ENCODE measurements at places on chromosomes 5 and 9.

DNA sequence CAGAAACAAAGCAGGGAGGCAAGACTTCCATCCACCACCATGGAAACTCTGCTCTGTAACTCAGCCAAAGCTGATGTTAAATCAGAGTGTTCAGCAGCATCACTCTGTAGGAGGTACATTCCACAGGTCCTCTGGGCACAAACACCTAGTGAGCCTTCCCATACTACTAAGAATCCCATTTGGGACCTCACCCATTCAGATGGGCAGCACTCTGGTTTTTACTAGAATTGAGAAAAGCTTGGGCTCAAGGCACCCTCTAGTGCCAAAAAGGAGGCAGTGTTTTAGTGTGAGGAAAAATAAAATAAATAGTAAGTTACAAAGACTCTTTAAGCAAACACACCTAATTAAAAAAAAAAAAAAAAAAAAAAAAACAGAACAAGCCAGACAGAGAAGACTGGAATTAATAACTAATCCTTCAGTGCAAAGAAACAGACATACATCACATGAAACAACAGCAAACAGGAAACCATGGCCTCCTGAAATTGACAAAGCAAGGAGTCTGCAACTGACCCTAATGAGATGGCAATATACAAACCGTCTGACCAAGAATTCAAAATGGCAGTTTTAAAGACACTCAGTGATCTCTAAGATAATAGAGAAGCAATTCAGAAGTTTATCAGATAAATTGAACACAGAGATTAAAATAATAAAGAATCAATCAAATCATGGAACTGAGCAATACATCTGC, 159.5 kb downstream of the GNA14 start:
- DNase-seq, result no peak

DNA sequence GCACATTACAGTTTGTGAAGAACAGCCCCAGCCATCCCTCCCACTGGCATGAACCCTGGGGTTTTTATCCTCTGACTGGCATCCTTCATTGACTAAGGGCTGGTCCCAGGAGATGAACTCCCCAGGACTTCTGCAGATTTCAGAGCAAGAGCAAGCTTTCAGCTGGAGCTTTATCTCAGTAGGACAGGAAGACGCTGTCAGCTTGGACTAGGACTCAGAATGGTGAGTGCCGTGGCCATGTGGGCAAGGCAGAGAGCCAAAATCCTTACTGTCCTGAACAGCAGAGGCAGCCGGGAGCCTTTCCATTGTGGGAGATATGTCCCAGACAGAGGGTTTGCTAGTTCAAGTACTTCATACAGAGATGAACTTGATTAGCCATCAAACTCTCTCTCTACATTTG, 3.2 kb upstream of the ACOT12 start:
- peak; percentile 36 for DNase-seq

- peak; percentile 52 for DNase-seq
Observed at GRCh38 chr9:92561374-92562330, 25.9 kb upstream of the ECM2 start.

DNA sequence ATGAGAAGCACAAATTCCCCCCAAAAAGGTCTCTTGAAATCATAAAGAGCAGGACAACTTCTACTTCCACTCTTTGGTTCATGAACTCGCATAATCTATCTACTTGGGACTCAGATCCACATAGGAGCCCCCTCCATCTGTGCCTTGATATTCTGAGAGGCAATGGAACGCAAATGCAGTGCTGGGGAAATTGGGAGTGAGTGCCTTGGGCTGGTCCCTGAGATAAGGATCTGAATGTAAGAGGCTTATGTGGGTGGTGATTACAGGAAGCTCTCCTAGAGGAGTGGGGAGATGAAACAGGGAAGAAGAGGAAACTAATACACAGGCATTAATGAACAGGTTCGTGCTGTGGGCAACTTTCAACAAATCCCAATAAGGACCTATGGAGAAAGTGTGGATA, 285.6 kb downstream of the RASEF start:
- DNase-seq, result no peak

DNA sequence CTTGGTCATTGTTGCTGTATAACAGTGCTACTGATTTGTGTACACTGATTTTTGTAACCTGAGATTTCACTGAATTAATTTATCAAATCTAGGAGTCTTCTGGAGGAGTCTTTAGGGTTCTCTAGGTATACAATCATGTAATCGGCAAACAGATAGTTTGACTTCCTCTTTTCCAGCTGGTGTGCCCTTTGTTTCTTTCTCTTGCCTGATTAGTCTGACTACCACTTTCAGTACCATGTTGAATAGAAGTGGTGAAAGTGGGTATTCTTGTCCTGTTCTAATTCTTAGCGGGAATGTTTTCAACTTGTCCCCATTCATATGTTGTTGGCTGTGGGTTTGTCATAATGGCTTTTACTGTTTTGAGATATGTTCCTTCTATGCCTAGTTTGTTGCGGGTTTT, 24.7 kb upstream of the RANBP6 start:
- DNase-seq, result no peak

DNA sequence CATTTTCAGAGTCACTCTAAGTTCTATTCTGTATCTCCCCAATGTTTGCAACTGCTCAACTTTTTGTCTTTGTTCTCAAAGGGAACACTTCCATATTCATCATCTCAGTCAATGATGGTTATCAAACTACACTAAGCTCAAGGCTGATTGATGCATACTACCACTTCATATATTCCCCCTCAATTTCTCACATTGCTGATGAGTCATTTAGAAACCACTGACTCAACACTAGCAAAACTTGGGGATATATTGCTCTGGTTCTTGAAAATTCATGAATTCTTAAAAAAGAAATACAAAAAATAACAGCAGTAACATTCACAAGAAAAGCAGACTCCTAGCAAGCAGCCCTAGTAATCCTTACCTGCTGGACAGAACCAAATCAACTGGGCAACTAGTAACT, 52.2 kb downstream of the ABHD17B start:
- DNase-seq, result no peak

- no peak for DNase-seq
Observed at GRCh38 chr5:157345485-157345884, 79.6 kb downstream of the CYFIP2 start.

DNA sequence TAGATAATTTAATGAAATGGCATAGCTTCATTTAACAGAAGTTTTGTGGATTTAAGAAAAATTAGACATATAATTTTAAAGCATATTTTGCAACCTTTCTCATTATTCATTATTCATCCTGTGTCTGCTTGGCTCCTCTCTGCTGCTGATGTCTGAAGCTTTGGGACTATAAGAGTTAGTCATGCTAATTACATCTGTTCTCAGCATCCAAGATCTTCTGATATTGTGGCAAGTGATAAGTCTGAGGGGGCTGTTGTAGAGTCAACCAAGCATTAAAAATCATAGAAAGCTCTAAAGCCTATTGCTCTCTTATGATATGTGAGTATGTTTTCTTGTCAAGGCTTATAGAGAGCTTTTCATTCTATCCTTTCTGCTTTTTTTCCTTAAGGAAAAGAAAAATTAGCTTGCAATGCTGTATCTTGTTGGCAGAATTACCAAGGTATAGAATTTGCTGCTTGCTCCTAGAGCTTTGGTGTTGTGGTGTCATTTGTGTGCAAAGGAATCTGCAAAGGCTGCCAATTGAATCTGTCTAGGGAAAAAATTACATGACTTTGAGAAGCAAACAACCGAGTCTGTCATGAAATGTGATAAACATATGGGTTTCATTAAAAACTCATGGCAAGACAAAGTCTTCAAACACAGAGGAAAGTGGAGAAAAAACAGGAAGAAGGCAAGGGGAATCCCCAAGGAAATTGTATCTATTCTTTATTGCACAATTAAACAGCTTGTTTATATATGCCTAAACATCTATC, 156.1 kb upstream of the DAB2 start:
- DNase-seq, result peak; percentile 67

DNA sequence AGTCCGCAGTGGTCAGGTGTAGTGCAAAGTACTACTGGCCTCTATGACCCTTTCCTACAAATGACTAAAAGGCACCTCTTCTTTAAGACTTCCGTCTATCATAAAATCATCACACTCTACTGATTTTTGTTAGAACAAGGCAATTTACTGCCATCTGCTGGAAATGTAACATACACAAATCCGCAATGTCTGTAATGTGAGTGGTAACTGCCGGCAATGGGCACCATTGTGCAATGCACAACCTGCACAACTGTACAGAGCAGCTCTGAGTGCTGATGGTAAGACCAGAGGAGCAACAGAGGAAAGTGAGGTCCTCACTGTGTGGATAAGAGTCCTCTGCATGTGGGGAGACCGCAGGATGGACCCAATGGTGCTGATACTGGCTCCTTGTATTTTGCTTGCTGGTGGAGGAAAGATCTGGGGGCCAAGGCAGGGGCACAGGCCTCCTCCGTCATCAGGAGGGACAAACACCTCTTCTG, 103.7 kb downstream of the ATPSCKMT start:
- DNase-seq, result peak; percentile 14

GRCh38 chr5:1750469-1750868, 49.2 kb downstream of the MRPL36 start:
- no peak for DNase-seq

DNA sequence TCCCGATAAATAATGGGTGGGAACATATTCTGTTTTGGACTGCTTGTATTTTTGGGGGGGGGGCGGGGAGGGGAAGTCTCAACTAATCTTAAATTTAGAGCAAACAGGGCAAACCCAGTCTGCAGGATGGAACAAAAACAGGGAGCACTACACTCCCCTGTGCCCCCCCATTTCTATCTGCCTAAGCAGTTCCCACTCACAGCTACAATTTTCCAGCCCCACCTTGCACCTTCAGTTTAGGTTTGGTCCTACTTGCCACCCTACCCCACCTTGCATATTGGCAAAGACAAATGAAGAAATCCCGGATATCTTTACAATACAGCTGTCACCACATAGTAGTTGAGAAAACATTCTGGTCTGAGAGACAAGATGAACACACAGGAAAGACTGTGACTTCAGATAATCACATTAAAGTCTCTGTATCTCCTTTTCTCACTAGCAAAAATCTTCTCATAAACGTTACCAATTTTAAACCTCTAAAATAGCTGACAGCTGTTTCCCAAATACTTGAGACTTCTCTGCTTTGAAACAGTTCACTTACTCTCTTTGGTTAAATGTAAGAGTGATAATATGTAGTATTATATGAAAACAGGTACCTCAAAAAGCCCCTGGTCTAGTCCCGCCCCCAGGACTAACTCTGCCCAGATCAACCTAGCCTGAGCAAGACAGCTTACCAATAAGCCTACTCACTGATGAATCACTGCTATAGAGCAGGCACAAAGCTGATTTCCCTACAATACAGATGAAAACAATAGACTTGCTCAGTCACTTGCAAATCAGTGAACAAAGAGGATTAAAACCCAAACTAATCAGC, 5.2 kb upstream of the RAPGEF6 start:
- DNase-seq, result no peak

- DNase-seq, result no peak
Observed at GRCh38 chr5:11384441-11385250, 519.6 kb downstream of the CTNND2 start.

GRCh38 chr9:132235894-132236661, 74.2 kb downstream of the NTNG2 start:
- peak; percentile 28 for DNase-seq

DNA sequence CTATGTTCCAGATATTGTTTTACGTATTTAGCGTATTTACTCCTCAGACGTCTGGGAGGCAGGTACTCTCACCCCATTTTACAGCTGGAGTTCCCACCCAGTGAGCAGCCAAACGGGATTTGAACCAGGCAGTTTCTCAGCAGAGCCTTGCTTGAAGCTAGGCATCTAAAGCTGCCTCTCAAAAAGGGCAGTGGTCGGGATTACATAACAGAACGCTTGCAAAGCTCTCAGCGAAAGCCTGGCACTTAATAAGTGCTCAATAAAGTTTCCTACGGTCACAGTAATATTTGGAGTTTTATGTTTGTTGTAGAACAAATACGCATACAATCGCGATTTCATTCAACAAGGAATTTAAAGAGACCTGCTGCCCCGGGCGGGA, 286 bp upstream of the BSPRY start:
- no peak for DNase-seq

DNA sequence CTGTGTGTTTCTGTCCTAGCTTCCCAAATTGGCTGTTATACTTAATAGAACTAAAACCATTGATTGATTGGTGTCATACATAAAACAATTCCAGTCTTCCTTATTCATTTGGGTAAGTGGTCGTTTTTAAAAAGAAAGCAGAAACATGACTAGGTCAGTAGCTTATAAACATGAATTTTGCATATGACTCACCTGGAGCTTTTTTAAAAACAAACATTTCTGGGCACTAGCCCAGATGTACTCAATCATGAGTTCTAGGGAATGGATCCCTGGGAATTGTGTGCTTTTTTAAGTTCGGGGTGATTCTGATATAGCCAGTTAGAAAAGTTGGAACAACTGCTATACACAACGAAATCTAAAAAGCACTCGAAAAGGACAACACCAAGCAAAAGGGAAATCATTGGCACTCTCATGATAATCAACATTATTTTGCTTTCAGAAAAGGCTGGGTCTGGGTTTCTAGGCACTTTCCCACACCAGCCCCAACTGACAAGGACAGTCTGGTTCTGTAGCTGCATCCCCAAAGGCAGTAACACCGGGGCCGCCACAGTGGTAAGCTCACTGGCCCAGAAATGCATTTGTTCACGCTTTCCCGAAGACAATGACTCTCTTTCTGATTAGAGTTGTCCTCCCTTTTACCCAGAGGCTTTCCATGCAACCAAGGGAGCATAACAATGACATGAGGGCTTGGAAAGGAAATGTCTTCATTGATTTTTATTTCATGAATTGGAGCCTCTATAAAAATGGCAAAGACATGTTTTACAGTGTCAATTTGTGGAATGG, 664.9 kb upstream of the WWC1 start:
- no peak for DNase-seq

- DNase-seq, result no peak
Observed at GRCh38 chr5:147675168-147675567, 107.4 kb downstream of the JAKMIP2 start.

DNA sequence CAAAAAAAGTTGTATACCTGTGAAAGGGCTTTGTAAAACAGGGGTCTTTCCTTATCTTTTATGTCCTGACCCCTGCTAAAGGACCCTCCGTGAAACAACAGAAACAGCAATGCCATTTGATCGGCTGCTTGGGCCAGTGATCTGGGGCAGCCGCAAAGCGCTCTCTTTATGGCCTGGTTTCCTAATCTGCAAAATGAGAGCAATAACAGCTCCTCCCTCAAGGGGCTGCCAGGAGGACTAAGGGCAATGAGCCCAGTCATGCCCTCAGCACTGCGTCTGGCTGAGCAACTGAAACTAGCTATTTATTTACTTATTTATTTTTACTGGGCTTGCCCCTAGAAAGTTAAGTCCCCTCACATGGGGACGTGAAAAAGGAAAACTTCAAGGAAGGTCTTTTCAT, 18.3 kb downstream of the CMBL start:
- no peak for DNase-seq

GRCh38 chr9:117926031-117926658, 221.9 kb downstream of the TLR4 start:
- DNase-seq, result no peak
